ENCODE measurements at places on chromosomes 2 and 18.

- DNase-seq: peak; percentile 61
These were observed 74.7 kb upstream of the MGAT4A start for GRCh38 chr2:98805412-98806171.

GRCh38 chr2:240503848-240504247, 53.9 kb downstream of the ANKMY1 start:
- DNase-seq: no peak

- DNase-seq: peak; percentile 27
These were observed 24.5 kb downstream of the ELAC1 start for GRCh38 chr18:50992351-50992762.

- DNase-seq: peak; percentile 21
These were observed 70.3 kb downstream of the SCN1A start for GRCh38 chr2:166057370-166058164.

GRCh38 chr2:112728378-112729175, 7.8 kb downstream of the NT5DC4 start:
- no peak for DNase-seq

- no peak for DNase-seq
These were observed 57.0 kb downstream of the PRELID3A start for GRCh38 chr18:12464731-12465130.

- no peak for DNase-seq
These were observed 391.7 kb downstream of the PTPRM start for GRCh38 chr18:7958897-7959146.

DNA sequence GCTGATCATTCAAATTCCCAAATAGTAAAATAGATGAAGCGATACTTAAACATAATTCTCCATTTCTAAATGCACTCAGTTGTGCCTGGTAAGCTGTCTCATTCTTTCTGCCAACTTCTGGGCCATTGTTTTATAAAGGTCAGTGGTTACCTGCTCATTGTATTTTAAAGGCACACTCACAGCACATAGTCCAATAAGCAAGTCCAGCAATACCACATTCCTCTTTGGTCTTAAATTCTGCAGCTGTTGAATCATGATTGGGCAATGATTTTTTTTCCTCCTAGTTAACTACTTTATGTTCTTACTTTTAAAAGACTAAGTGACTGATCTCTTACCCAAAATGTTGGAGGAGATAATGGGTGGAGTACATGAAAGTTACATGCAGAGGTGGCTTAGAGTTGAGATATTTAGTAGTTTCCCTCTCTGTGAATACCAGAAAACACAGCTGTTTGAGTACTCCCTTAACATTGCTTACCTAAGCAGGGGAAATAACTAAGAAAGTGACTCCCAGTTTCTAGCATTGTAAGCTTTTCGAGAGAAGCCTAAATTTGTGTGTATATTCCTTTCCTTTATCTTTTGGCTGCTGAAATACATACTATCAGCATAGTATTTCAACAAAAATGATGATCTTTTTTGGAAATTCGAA, 220.7 kb downstream of the CAMKMT start:
- no peak for DNase-seq

GRCh38 chr2:144730711-144731110, 210.8 kb upstream of the ZEB2 start:
- DNase-seq: no peak

DNA sequence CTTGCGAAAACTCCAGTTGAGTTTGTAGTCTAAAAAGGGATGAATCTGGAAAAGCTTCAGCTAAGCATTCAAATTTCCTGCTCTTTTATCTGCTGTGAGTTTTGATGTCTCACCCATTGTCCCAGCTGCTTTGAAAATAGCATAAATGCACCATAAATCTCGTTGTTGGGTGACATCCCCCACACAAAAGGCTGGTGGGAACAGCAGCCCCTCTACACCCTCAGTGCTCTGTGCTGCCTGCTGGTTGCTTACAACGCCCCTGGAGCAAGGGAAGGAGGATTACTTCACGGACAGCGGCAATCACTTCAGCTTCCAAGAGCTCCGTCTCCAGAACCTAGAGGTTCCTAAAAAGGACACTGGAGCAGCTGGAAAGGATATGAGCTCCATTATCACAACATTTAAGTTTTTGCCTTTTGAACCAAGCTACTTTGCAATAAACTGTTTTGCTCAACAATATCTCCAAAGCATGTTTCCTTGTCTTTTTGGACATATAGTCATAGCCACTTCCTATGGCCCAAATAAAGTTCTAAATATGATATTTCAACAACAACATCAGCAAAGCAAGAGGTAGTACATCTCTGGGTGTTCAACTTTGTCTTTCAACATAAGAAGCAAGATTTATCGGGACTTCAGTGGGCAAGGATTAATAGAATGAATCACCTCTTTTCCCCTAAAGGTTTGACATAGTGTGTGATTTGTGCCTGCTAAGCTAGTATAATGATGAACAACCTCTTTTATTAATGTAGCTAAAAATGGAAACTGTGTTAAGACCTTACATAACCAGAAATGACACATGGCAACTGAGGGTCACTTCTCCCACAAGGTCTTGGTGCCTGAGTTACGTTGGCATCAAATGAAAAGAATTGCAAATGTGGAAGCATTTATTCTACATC, 413.5 kb downstream of the TXNL1 start:
- DNase-seq: no peak

DNA sequence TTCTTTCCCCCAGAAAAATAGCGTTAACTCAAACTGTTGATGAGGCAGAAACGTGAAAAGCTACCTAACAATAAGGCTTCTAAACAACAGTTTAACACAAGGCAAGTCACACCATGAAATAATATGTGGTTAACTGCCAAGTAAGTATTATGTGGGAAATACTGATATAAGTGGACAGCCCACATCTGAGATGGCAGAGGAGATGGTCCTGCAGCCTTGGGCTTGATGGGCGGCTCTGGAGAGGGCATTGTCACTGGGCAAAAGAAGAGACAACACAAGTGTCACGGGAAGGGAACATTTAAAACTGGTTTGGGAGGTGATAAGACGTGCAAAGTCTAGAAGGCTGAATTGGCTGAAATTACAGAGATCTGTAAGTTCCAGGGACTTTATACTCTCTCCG, 147.2 kb downstream of the PKP4 start:
- no peak for DNase-seq

- DNase-seq: no peak
These were observed 32.9 kb downstream of the SERPINB7 start for GRCh38 chr18:63808125-63808524.

GRCh38 chr2:176675271-176675949, 406.2 kb downstream of the MTX2 start:
- no peak for DNase-seq

GRCh38 chr2:216015722-216016464, 2.5 kb upstream of the MREG start:
- peak; percentile 85 for DNase-seq

GRCh38 chr2:157333304-157334047, 7.9 kb upstream of the ERMN start:
- no peak for DNase-seq

GRCh38 chr2:1804351-1804771, 60.0 kb upstream of the PXDN start:
- no peak for DNase-seq

DNA sequence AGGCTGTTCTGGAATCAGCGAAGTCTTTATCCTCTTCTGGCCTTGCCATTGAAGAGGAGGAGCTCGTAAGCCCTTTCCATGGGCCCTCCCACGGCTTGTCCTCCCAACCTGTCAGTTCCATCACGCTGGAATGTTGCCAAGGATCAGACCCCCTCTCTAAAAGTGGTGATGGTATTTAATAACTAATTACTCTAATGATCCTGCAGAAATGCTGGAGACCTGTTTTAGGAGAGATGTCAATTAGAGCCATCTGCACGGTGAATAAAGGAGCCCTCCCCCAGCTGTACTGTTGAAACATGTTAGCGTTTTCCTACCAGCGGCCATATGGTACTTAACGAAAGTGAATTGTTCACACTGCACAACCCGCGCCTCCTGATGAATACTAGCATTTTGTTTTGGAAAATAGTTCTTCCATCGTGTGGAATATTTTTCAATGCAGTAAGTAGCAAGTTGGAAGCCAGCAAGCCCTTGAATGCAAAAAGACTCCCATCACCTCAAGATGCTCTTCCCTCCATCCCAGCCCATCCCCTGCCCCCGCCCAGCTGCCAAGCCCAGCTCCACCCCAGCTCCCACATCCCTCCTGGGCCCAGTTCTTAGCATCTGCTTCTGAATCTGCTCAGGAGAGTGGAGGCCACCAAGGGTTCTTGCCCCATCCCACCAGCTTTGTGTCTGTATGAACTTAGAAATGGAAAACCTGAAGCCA, 145.4 kb downstream of the KLHL29 start:
- peak; percentile 85 for DNase-seq

DNA sequence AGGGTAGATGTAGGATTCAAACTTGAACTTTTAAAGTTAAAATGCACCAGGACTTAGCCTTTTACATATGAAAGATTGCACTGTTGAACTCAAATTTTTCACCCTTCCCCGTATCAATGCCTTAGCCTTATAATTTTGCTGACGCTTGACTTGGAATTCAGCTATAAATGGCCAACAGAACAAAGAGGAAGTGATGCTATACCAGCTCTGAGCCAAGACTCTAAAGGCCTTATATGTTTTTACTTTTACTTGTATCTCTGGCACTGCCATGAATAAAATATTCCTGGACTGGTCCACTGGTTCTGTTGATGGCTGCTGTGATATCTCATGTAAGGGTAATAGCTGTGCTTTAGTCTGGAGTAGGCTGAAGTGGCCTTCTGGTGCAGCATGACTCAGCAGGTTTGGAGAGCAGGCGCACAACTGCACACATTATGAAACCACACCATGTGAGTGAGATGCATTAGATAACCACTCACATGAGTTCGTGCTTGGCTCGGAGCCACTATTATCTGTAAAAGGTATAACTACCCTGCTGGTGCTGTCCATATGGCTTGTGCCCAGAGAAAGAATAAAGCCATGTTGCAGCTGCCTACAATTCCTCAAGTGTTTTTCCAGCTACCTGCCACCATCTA, 8.4 kb upstream of the IER3IP1 start:
- no peak for DNase-seq

GRCh38 chr2:182628916-182629315, 87.1 kb upstream of the DNAJC10 start:
- no peak for DNase-seq

DNA sequence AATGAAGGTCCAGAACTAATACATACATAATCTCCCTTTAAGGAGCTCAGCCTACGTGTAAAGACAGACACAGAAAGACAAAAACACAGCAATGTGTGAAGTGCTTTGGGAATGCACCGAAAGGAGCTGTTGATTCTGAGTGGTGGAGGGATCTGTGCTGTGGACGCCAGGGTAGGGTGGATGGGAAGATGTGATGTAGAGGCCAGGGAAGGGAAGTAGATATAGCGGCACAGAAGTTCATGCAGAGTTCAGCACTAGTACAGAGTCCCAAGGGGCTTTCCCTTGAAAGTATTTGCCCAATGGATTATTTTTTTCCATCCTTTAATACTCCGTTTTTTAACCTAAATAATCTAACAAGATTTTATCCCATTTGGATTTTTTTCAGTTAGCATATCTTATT, 32.1 kb upstream of the DOCK10 start:
- DNase-seq: peak; percentile 43

DNA sequence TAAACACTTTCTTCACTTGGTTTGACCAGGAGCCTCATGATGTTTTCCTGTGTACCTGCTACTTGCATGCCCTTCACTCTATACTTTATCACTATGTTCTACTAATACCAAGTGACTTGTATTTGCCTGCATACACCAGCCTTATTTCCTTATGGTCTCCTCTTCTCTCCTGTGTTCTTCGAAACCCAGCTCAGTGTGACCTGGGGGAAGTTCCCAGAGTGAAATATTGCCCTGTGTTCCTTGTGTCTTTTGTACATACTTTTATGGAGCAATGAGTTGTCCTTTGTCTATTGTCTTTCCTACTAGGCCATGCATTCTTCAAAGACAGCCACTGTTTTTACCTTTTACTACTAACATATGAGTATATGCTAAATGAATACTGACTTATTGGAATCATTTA, 567 bp downstream of the NT5C1B start:
- DNase-seq: no peak

GRCh38 chr18:370751-371608, 103.1 kb upstream of the THOC1 start:
- peak; percentile 14 for DNase-seq

DNA sequence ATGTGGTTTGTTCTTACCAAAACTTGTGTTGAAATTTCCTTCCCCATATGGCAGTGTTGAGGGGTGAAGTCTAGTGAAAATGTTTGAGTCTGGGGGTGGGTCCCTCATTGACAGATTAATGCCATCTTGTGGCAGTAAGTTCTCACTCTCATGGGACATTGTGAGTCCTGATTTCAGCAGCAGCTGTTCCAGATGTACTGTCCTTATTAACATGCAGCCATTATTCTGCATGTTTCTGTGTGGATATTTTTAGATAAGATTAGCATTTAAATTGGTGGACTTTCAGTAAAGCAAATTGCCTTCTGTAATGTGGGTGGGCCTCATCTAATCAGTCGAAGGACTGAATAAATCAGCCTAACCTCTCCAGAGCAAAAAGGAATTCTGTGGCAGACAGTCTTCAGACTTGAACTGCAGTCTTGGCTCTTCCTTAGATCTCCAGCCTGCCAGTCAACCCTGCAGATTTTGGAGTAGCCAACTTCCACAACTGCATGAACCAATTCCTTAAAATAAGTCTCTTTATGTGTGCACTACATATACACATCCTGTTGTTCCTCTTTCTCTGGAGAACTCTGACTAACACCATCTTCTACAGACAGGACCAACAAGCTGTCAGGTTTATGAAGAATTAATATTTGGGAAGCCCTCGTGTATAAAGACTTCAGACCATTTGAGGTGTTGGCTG, 138.7 kb upstream of the ZNF516 start:
- no peak for DNase-seq

DNA sequence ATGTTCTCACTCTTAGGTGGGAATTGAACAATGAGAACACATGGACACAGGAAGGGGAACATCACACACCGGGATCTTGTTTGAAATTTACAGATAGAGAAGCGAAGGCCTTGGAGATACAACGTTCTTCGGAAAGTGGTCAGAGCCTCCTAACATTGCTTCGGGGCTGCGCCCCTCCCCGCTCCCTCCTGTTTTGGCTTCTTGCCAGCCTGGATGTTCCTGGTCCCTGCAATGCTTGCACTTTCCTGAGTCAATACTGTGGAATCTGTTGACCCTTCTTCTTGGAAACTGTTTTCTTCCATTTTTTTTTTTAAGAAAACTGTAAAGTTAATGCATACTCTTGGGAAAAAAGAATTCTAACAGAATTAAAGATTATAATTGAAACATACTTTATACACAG, 360.8 kb downstream of the SOCS6 start:
- DNase-seq: no peak

- DNase-seq: no peak
These were observed 179.9 kb downstream of the RPIA start for GRCh38 chr2:88871336-88871735.

- DNase-seq: no peak
These were observed 131.2 kb downstream of the TMEM18 start for GRCh38 chr2:545711-546650.

GRCh38 chr2:205858275-205858674, 176.0 kb downstream of the NRP2 start:
- no peak for DNase-seq

GRCh38 chr2:15899751-15900493, 40.4 kb upstream of the MYCN start:
- DNase-seq: no peak

All from eye (tissue), 1 donor.